Mesenteric fat pad (tissue), 1 donor: ENCODE measurements at places on chromosomes 16 and 17. TPM values are rescaled to one million over a fixed set of nuclear protein-coding genes. Genes with fewer than 3 reads are reported as not detected.

KCNG4 gene
- not detected for total RNA-seq

OGFOD1 gene
- 44.9 TPM for total RNA-seq

CCNF gene
- 3.9 TPM for total RNA-seq

SEPTIN1 gene
- 2.3 TPM for total RNA-seq

CRISPLD2 gene
- 256 TPM for total RNA-seq

SLFN12L gene
- total RNA-seq: 4.7 TPM

MMP28 gene
- 51.7 TPM for total RNA-seq

KRT39 gene
- not detected for total RNA-seq

PRR35 gene
- total RNA-seq: not detected
